ENCODE measurements at places on chromosomes 13 and 19.

DNA sequence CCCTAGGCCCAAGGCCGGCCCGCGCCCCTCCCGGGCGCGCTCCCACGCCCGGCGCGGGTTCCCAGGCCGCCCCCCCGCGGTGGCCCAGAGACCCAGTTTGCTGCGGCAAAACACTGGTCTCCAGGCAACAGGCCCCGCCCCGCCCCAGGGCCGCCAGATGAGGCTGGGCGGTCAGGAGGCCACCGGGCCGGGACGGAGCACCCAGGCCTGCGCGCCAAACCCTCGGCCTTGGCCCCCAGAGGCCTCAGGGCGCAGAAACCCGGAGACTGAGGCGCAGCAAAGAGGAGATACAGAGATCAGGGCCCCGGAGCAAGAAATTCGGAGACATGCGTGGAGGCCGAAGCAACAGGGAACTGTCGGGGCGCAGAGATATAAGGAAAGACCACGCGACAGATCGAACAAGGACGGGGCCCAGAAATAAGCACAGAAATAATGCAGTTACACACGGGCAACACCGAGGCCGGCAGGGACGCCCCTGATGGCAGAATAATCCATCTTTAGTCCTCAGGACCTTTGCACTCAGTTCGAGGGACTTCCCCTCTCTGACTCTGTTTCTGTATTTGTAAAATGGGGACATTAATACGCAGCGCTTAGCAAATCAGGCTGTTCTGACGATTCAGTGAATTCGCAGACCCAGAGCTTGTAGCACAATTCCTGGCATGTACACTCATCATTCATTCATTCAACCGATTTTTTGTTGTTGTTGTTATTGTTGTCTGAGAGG, 20.8 kb upstream of the ERCC1 start:
- DNase-seq: peak; percentile 85

- DNase-seq: no peak
These were observed 18.8 kb downstream of the ZSCAN5A start for GRCh38 chr19:56295531-56296455.

GRCh38 chr19:49847731-49848696, 2.9 kb upstream of the PTOV1 start:
- DNase-seq: peak; percentile 87

DNA sequence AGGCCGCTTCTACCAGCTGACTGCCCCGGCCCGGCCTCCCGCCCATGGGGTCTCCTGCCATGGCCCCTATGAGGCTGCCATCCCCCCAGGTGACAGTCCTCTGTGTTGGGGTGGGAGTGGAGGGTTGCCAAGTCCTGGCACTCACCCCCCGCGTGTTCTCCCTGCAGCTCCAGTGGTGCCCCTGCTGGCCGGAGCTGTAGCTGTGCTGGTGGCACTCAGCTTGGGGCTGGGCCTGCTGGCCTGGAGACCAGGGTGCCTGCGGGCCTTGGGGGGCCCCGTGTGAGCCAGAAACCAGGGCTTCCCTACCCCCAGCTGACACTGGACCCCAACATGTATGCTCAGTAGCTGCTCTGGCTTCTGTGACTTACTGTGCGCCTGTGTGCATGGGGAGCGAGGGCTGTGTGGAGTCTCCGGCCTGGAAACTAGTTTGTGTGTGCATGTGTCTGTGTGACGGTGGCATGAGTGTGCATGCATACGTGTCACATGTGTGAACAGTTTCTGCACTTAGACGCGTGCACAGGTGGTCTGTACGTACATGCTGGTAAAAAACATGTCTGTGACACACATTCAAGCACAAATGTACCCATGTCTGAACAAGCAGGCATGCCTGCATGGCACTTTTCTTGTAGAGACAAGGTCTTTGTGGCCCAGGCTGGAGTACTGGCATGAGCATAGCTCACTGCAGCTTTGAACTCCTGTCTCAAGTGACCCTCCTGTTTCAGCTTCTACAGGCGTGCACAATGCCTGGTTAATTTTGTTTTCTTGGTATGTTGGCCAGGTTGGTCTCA, 4.9 kb downstream of the ACP4 start:
- no peak for DNase-seq

DNA sequence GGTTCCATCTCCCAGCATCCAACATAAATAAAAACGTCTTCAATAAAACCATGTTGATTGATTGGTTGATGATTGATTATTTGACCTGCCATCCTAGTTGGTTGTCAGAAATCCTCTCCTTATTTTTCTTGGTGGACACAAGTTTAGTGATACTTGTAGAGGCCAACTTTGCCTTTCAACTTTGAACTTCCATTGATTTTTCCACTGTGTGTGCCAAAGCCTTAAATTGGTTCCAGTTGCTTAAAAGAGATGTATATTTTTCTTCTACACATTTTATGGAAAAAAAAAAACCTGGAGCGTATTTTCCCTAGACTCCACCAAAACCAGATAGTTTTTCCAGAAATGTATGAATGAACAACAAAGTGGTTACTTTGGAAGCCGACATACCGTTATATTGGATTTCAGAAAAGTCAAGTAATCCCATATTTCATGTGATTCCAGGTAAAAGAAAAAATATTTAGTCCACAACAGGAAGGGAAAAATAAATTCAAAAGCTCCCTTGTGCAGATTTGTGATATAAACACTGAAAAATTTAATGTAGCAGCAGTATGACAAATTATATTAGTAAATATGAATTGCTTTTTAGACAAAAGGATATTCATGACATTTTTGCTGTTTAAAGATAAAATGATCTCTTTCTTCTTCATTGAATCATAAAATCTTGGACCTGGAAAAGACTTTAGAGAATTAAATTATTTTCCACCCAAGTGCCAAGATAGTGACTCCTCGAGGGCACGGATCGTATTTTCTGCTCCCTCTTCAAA, 85.2 kb downstream of the MBNL2 start:
- no peak for DNase-seq

- no peak for DNase-seq
These were observed 22.5 kb downstream of the LRFN3 start for GRCh38 chr19:35958660-35959039.

- peak; percentile 40 for DNase-seq
These were observed 1.1 kb upstream of the PPP1R12C start for GRCh38 chr19:55118401-55118991.

- DNase-seq: no peak
These were observed 5.7 kb downstream of the DCAF15 start for GRCh38 chr19:13958043-13958442.

DNA sequence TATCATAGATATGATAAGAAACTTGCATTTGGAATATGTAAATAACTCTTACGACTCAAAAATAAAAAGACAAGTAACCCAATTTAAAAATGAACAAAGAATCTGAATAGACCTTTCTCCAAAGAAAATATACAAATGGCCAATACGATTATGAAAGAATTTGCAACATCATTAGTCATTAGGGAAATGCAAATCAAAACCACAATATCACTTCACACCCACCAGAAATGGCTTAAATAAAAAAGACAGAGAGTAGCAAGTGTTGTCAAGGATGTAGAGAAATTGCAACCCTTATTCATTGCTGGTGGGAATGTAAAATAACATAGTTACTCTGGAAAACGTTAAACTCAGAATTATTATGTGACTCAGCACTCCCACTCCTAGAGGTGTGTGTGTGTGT, 226.6 kb upstream of the MAB21L1 start:
- no peak for DNase-seq

- no peak for DNase-seq
These were observed 6.4 kb downstream of the LATS2 start for GRCh38 chr13:21055016-21055415.

GRCh38 chr19:34288381-34288780, 34.0 kb downstream of the GARRE1 start:
- no peak for DNase-seq

GRCh38 chr19:42140125-42140754, 8.0 kb upstream of the POU2F2 start:
- peak; percentile 61 for DNase-seq

GRCh38 chr13:71862459-71862943, 4.5 kb downstream of the DACH1 start:
- no peak for DNase-seq

- DNase-seq: no peak
These were observed 48.8 kb downstream of the DCLK1 start for GRCh38 chr13:36082396-36082795.

DNA sequence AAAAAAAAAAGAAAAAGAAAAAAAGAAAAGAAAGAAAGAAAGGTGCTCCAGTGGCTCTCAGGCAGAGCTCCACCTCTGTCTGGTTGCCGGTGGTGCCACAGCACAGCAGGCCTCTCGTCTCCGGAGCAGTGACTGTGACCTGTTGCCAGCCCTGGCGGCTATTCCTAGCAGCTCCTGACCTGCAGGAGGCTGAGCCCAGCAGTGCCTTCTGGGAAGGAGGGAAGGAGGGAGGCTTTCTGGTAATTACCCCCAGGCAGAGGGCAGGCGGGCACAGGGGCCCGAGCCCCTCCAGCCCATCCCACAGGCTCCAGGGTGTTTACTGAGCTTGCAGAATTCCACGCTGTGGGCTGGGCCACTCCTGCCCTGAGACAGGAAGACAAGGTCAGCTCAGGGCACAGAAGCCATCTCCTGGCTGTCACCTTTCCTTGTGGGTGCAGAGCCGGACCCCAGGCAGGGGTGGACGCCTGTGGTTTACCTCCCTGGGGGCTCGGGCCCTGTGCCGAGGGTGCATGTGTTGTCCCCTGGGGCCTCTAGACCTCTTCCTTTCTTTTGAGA, 77.9 kb downstream of the GNG7 start:
- no peak for DNase-seq

DNA sequence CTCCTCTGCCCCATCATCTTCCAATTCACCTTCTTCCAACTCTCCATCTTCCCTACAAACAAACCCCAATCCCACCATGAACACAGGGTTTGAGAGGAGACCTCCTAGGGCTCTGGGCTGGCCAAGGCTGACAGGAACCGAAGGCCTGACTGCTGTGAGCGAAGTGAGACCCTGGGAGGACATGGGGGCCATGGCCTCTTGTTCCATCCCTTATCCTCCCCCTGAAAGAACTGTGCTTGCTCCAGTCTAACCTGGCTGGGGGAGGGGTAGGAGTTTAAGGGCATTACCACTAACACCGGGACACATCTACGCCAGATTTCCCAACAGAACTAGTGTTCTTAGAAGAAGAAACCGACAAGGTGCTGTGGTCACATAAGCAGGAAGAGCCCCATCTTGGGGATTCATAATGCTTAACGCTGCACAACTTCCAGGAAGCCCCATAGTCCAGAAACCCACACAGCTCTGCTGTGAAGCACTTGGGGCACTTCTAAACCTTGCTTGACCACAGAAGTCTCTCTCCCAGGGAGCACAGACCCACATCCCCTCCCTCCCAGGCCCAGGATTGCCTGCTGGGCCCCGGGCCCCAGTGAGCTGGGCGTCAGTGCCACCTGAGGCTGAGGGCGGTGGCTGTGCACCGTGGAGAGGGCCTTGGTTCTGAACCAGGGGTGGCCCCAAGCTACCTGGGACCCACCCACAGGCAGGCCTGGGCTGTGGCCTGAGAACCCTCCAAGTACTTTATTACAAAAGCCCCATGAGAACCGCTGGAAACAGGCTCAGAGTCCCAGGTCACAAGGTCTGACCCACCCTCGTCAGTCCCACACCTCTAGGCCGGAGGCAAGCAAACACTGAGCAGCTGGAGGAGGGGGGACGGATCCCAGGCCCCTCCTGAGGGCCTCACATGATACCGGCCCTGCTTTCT, 18.8 kb downstream of the ZC3H4 start:
- DNase-seq: no peak

DNA sequence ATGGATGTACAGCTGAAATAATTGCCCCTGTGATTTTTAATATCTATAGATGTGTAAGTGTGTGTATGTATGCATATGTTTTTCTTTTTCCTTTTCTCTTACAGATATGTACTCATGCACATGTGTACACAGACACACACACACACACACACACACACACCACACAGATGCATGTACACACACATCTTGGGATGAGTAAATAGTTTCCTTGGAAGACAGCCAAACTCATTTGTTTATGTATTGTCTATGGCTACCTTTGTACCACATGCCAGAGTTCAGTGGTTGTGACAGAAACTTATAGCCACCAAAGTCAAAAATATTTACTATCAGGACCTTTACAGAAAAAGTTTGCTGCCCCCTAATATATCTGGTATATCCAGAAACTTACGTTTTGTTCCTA, 192.6 kb downstream of the MAB21L1 start:
- DNase-seq: no peak

GRCh38 chr13:34678154-34678553, 263.9 kb upstream of the NBEA start:
- no peak for DNase-seq

- no peak for DNase-seq
These were observed 284.4 kb downstream of the DIAPH3 start for GRCh38 chr13:59879281-59879680.

DNA sequence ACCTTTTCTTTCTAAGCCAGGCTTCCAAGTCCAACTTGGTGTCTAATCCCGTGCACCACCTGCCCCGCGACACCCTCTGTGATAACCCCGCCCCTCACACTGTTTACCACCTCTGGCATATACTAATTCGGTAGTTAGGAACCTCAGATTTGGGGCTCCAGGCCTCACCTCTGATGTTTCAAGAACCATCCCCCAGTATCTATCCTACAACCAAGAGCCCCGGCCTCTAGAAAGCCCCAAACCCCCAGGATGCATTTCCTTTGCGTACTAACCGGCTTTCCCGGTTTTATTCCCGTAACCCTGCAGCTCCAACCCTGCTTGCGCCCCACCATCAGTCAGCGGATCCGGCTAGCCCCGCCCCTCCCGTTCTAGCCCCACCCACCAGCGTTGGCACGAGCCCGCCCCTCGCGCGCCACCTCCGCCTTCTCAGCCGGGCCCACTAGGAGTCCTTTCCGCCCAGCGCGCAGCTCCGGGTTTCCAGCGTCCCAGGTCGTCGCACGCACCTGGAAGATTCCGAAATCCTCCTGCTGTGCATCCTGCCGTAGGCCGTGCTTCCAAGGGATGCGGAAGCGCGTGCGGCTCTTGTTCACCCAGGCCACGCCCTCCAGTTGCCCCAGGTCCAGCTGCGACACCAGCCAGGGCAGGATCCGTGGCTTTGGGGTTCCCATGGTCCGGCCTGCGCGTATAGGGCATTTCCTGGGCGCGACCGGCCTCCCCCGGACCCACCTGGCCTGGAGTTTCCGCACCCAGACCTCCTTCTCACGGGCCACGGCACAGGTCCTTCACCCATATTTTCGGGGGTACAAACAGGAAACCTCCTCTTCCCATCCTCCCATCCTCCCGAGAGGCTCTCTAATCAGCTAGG, 1.3 kb downstream of the IRF3 start:
- DNase-seq: peak; percentile 72

- no peak for DNase-seq
These were observed 41.4 kb upstream of the ZNF83 start for GRCh38 chr19:52679598-52679997.

DNA sequence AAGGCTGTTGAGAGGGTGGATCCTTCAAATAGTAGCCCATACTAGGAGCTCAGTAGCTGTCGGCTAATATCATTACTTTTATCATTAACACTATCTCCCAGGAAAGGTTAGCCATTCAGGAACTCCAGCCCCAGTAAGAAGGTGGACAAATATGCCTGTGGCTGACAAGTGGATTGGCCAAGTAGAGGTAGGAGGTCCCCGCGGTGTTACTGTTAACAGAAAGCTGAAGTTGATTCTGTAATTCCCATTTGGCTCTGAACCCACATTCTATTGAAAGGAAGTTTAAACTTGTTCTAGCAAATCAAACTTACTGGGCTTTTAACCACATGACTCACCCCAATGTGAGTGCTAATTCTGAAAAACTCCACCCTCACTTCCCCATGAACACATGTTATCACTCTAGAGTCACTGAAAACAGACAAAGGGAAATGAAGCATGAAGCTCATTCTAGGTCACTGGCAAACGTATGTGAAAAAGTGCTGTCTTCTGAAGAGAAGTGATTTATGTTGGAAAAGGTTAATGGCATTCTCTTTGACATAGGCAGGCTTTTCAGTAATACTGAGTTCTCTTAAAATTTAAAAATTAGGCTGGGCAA, 273.5 kb downstream of the FGF14 start:
- DNase-seq: no peak

GRCh38 chr13:43688227-43688907, 98.4 kb downstream of the ENOX1 start:
- no peak for DNase-seq

All from inflammatory macrophage treated with lipopolysaccharide for 4 hours (primary cell).